ENCODE measurements at places on chromosomes 2 and 18. TPM values are rescaled to one million over a fixed set of nuclear protein-coding genes. Genes with fewer than 3 reads are reported as not detected.
A peak's percentile ranks its signal among the peaks of the same experiment; 100 is the strongest.

NGEF gene
- total RNA-seq: 5.3 TPM

GRCh38 chr18:78900938-78901909 lies 78.4 kb upstream of the SALL3 start:
- peak; percentile 64 for DNase-seq

DNA sequence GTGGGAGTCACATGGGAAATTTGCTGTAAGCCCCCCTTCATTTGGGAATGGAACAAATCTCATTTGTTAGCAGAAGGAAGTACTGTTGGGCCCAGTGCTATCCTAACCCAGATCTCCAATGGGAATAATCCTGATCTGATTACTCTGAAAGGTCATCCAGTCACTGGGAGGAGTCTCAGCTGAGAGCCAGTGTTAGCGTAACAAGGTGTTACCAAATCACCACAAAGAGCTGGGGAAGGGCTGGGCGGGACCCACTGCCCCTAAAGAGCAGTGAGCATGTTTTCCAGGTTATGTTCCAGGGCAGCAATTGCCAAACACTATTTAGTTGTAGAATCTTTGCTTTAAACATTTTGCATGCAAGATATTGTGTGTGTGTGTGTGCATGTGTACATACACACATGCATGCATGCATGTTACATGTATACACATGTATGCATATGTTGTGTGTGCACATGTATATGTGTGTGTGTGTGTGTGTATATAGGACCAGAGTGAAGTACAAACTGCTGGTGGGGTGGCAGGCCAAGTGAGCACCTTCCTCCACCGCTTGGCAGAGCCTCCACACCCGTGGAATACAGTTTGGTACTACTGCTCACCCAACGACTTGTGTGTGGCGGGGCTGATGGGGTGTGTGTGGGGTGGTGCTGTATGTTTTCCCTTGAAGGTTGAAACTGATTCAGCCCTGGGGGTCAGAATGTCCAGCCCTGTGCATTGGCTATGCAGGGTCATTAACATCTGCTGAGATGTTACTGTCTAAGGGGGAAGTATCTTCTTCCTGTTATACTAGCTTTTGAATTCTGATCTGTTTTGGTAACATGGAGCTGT lies 15.2 kb downstream of the INPP5D start:
- DNase-seq: peak; percentile 52

- DNase-seq: no peak
Observed at GRCh38 chr2:40480596-40480995, 28.7 kb upstream of the SLC8A1 start.

KCNG2 gene
- total RNA-seq: 0.56 TPM

GRCh38 chr2:139033300-139033699 lies 253.1 kb upstream of the NXPH2 start:
- DNase-seq: no peak

DNA sequence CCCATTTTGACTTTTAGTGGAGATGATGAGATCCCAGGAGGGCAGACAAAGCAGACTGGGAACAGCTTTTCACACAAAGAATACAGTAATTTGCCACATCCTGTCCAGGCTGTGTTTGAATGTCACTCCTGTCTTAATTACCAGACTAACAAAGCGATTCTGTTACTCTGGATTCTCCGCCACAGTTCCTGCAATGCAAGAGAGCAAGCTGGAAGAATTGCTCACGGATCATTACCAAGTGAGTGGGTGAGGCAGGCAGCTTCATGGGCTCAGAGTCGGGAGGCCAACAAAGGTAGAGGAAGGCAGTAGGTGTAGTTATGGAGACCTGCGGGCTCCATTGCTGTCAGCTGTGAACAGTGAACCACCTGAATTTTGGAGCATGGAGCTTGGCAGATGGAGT lies 250.5 kb upstream of the ATP5MC3 start:
- DNase-seq: no peak

GRCh38 chr2:205698286-205699268 lies 16.3 kb downstream of the NRP2 start:
- DNase-seq: no peak

GRCh38 chr2:30422444-30423040 lies 24.5 kb upstream of the LCLAT1 start:
- no peak for DNase-seq

WNT10A gene
- not detected for total RNA-seq

- no peak for DNase-seq
Observed at GRCh38 chr2:39524756-39525635, 87.9 kb upstream of the MAP4K3 start.

PTGR3 gene
- total RNA-seq: 13.7 TPM

HES6 gene
- total RNA-seq: 6.9 TPM

GRCh38 chr2:229870903-229871656 lies 50.7 kb downstream of the TRIP12 start:
- DNase-seq: no peak

GRCh38 chr2:104866883-104867812 lies 13.2 kb downstream of the POU3F3 start:
- no peak for DNase-seq

GRCh38 chr2:23513872-23514793 lies 129.2 kb downstream of the KLHL29 start:
- no peak for DNase-seq

DNA sequence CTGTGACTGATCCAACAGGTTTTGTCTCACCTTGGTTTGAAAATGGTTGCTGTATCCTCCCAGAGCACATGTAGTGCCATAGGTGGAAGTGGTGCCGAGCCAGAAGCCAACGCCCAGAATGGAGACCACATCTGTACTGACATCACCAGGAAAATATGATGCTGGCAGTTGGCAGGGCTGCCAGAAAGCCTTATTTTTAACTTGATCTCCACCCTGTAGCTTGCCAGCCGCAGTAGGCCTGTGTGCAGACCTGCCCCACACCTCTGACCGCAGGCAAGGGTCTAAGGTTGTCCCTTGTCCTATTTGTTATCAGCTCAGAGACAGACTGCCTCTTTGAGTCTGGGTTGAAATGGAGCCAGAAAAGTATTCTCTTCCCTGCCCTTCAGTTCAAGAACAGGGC lies 123.5 kb upstream of the EML6 start:
- DNase-seq: peak; percentile 84

- DNase-seq: no peak
Observed at GRCh38 chr2:38146275-38146906, 70.4 kb upstream of the CYP1B1 start.

TTLL4 gene
- total RNA-seq: 17.5 TPM

BCL2 gene
- 11.6 TPM for total RNA-seq

DNA sequence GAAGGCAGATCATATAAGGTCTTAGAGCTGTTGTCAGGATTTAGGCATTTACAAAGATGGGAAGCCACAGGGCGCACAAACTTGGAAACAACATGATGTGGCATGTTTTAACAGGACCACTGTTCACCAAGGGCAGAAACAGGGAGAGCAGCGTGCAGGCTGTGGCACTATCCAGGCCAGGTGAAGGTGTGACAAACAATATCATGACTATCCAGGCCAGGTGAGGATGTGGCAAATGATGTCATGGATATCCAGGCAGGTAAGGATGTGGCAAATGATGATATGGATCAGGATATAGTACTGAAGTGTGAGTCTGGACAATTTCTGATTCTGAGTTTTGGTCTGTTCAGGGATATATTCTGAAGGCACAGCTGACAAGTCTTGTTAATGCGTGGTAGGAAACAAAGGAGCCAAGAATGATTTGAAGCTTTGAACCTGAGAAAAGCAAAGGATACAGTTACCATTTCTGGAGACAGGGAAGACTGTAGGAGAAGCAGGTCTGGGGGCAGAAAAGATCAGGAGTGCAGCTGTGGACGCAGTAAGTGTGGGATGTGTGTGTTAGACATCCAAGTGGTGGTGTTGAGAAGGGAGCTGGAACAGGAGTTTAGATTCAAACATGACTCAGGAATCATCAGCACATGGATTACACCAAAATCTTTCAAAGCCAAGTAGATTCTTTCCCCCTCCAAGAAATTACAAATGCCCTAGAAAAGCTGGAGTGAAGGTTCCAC lies 205.9 kb downstream of the TMEM163 start:
- DNase-seq: no peak

- no peak for DNase-seq
Observed at GRCh38 chr18:42743373-42744138, 371.9 kb downstream of the RIT2 start.

- DNase-seq: peak; percentile 52
Observed at GRCh38 chr2:234765279-234765678, 186.5 kb upstream of the SH3BP4 start.

PAIP2B gene
- total RNA-seq: 3.8 TPM

CFC1 gene
- total RNA-seq: not detected

DNA sequence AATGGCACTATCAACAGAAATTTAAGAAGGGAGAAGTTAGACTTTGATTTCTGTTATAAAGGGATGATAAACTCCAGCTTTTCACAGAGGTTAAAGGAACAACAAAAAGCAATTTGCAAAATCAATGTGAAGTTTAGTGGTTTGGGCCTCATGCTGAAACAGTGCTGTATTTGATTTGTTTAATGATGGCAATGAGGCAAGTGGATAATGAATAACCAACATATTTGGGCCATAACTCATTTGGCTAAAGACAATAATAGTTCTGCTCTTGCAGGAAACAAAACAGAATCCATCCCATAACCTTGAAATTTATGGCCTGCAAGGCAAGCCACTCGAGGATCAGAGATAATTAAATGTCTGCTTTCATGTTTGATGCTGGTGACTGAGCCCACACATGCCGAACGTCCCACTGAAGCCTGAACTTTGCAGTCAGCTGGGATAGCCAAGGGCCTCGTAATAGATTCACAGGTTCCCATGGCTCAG lies 56.5 kb downstream of the TPGS2 start:
- no peak for DNase-seq

TUBA4B gene
- total RNA-seq: not detected

- DNase-seq: no peak
Observed at GRCh38 chr2:227188292-227188691, 23.9 kb downstream of the COL4A3 start.

GAL3ST2 gene
- not detected for total RNA-seq

- no peak for DNase-seq
Observed at GRCh38 chr18:10164271-10165071, 250.7 kb downstream of the VAPA start.

Measured in posterior vena cava (tissue), 2 donors.